Psoas muscle (tissue), 8 donors: ENCODE measurements at places on chromosomes 2 and 18. TPM values are rescaled to one million over a fixed set of nuclear protein-coding genes. Genes with fewer than 3 reads are reported as not detected.

GRCh38 chr18:40413160-40413559 lies 1541.9 kb upstream of the PIK3C3 start:
- no peaks in the 10 kb centered on the region for H3K27me3 ChIP-seq
- DNase-seq, result no peak
- H3K36me3 ChIP-seq, result no peaks in the 10 kb centered on the region
- no peak overlapping the region for H3K4me3 ChIP-seq
- no peak overlapping the region for H3K27ac ChIP-seq

MAP2 gene
- total RNA-seq, result 2.5 TPM

- DNase-seq, result no peak
- no peaks in the 10 kb centered on the region for H3K36me3 ChIP-seq
- H3K27me3 ChIP-seq, result no peaks in the 10 kb centered on the region
- H3K27ac ChIP-seq, result no peak overlapping the region
- H3K4me3 ChIP-seq, result no peak overlapping the region
Observed at GRCh38 chr2:188046437-188046836, 245.2 kb upstream of the GULP1 start.

MOB4 gene
- total RNA-seq, result 22.7 TPM

DNA sequence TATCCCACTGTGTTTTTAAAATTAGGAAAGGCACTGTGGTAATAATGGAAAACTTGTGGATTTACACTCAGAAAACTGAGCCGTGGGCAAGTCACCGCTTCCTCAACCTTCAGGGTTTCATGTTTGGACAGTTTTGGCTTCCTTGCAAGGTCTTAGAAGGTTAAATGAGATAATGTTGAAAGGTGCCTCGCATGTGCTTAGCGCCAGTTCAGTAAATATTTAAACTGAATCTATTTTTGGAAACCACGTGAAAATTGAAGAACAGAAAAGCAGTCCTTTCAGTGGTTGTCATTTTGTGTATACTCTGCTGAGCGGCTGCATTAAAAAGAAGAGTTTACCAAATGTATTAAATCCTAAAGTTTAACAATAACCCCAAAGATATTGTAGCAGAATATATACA lies 15.2 kb upstream of the AGAP1 start:
- no peak overlapping the region for H3K27ac ChIP-seq
- no peaks in the 10 kb centered on the region for H3K4me1 ChIP-seq
- no peaks in the 10 kb centered on the region for H3K27me3 ChIP-seq
- no peaks in the 10 kb centered on the region for H3K36me3 ChIP-seq
- no peak overlapping the region for H3K4me3 ChIP-seq

TTC39C gene
- 2.4 TPM for total RNA-seq

DNA sequence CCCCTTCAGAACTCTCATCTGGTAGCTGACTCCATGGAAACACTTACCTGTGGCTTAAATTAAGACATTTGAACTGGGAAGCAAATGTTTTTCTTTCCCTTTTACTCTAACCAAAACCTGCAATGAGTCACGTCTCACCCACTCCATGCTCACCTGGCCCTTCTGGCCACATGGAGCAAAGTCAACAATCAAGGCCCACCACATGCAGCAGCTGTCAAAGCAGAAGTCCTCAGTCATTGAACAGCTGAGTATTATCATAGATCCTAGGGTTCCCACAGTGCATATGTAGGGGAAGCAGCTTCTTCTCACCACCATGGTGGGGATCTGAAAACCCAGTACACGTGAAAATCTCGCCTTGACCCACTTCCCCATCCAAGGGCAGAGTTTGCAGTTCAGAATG lies 12.3 kb upstream of the MEP1B start:
- H3K4me3 ChIP-seq, result no peak overlapping the region
- H3K4me1 ChIP-seq, result no peaks in the 10 kb centered on the region

DNA sequence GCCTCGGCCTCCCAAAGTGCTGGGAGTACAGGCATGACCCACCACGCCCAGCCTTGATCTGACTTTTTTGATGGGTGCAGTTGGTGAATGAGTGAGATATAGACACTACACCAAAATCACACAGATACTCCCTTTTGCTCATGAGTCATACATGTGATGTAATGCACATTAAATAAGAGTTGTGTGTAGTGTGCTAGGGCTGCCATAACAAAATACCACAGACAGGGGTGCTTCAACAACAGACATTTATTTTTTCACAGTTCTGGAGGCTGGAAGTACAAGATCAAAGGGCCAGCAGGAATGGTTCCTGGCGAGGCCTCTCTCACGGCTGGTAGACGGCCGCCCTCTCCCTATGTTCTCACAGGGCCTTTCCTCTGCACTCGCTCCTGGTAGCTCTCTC lies 46.6 kb downstream of the GBX2 start:
- no peaks in the 10 kb centered on the region for H3K27me3 ChIP-seq
- H3K4me1 ChIP-seq, result no peaks in the 10 kb centered on the region
- H3K27ac ChIP-seq, result no peak overlapping the region
- peaks cover 28% of the 10 kb centered on the region for H3K36me3 ChIP-seq

ANKRD29 gene
- 0.57 TPM for total RNA-seq

DNA sequence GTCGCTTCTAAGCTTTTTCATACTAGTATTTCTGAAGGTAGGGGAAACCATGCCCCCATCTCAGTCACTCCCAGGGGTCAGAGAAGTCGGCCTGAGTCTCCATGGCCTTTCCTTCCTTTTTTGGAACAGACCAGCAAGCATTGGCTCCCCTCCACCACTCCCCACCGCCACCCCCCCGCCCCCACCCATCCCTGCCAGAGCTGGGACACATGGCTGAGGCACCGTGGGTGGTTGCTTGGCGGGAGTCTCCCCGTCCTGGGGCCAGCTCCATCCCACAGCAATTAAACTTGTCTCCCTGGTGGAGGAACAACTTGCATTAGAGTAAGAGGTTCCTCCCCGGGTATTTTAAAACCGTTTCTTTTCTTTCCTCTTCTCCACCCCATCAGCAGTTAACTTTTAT lies 100.8 kb upstream of the TFPI start:
- H3K4me3 ChIP-seq, result no peak overlapping the region
- no peaks in the 10 kb centered on the region for H3K27me3 ChIP-seq
- H3K36me3 ChIP-seq, result no peaks in the 10 kb centered on the region

- peak overlapping the region; percentile 87 for H3K27ac ChIP-seq
- H3K27me3 ChIP-seq, result no peaks in the 10 kb centered on the region
- no peaks in the 10 kb centered on the region for H3K36me3 ChIP-seq
- peak; percentile 17 for DNase-seq
Observed at GRCh38 chr2:55419233-55419678, 400 bp downstream of the CCDC88A start.

- H3K4me1 ChIP-seq, result peaks cover 31% of the 10 kb centered on the region
- DNase-seq, result peak; percentile 73
- peak overlapping the region; percentile 46 for H3K4me3 ChIP-seq
- H3K27me3 ChIP-seq, result no peaks in the 10 kb centered on the region
Observed at GRCh38 chr18:63236921-63237846, 82.4 kb downstream of the BCL2 start.

DNA sequence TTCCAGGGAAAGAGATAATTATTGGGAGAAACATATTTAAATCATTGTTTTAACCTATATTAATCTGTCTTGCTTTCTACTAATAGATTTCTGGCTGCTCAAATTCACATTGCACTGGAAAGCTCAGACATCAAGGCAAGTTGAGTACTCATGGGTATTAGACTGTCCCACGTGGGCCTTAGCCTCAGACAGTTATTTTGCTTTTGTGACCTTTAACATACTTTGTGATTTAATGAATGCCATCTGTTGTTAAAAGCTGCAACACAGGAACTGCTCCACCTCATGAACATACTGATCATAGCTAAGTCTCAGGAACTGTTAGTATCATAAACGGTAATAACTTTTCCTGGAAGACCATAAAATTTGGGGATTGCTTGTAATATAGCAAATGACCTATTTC lies 2.7 kb upstream of the LCT start:
- no peak overlapping the region for H3K27ac ChIP-seq
- no peaks in the 10 kb centered on the region for H3K36me3 ChIP-seq
- H3K27me3 ChIP-seq, result no peaks in the 10 kb centered on the region
- DNase-seq, result no peak
- peaks cover 13% of the 10 kb centered on the region for H3K4me1 ChIP-seq

- no peaks in the 10 kb centered on the region for H3K4me1 ChIP-seq
- no peaks in the 10 kb centered on the region for H3K36me3 ChIP-seq
- H3K27me3 ChIP-seq, result no peaks in the 10 kb centered on the region
- H3K27ac ChIP-seq, result no peak overlapping the region
- H3K4me3 ChIP-seq, result no peak overlapping the region
Observed at GRCh38 chr2:44314362-44314761, 39.1 kb downstream of the SLC3A1 start.

OBSL1 gene
- 53.4 TPM for total RNA-seq

LOXHD1 gene
- 0.12 TPM for total RNA-seq

DNA sequence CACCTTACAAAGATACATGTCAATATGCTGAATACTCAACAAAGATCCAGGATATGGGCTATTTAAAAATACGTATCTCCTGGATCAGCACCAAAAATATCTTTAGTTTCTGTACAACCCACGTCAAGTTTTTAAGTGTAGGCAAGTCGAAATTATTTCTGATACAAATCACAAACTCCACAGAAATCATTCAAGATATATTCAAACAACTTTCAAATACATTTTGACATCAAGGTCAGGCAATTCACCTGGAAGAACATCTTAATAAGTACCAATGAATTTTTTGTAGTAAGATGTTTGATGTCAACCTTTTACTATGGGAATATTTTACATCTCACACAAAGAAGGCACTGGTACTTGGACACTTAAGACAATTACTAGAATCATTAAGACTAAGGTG lies 86.2 kb downstream of the CUL3 start:
- H3K36me3 ChIP-seq, result peaks cover 97% of the 10 kb centered on the region
- no peak overlapping the region for H3K27ac ChIP-seq
- H3K4me1 ChIP-seq, result no peaks in the 10 kb centered on the region
- no peak overlapping the region for H3K4me3 ChIP-seq
- no peaks in the 10 kb centered on the region for H3K27me3 ChIP-seq

- H3K36me3 ChIP-seq, result no peaks in the 10 kb centered on the region
- H3K27me3 ChIP-seq, result peaks cover 2% of the 10 kb centered on the region
- H3K4me3 ChIP-seq, result no peak overlapping the region
- DNase-seq, result no peak
- H3K27ac ChIP-seq, result no peak overlapping the region
- H3K4me1 ChIP-seq, result no peaks in the 10 kb centered on the region
Observed at GRCh38 chr2:94956797-94957391, 68.6 kb upstream of the MAL start.

- no peak overlapping the region for H3K4me3 ChIP-seq
- H3K4me1 ChIP-seq, result no peaks in the 10 kb centered on the region
- no peaks in the 10 kb centered on the region for H3K36me3 ChIP-seq
- H3K27me3 ChIP-seq, result no peaks in the 10 kb centered on the region
Observed at GRCh38 chr2:191666226-191666625, 11.7 kb upstream of the NABP1 start.

DNA sequence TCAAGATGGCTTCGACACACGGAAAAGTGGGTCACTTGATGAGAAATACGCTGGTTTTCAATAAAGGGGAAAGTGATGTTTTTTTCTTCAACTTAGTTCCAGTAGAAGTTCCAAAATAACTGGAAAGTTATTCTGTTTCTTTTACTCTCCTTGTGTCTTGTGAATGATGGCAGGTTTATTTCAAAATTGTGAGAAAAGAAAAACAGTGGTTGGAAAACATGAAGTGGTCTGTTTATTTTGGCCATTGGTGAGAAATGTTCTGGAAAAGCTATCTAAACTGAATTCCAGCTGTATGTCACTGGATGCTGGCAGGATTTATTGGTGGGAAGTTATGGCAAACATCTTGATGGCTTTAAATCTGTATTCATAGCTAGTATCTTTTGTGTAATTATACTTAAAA lies 484.1 kb downstream of the DCC start:
- H3K4me1 ChIP-seq, result no peaks in the 10 kb centered on the region
- H3K27ac ChIP-seq, result no peak overlapping the region
- no peaks in the 10 kb centered on the region for H3K36me3 ChIP-seq

UGT1A3 gene
- total RNA-seq, result not detected

LRRTM4 gene
- total RNA-seq, result 0.32 TPM

DNA sequence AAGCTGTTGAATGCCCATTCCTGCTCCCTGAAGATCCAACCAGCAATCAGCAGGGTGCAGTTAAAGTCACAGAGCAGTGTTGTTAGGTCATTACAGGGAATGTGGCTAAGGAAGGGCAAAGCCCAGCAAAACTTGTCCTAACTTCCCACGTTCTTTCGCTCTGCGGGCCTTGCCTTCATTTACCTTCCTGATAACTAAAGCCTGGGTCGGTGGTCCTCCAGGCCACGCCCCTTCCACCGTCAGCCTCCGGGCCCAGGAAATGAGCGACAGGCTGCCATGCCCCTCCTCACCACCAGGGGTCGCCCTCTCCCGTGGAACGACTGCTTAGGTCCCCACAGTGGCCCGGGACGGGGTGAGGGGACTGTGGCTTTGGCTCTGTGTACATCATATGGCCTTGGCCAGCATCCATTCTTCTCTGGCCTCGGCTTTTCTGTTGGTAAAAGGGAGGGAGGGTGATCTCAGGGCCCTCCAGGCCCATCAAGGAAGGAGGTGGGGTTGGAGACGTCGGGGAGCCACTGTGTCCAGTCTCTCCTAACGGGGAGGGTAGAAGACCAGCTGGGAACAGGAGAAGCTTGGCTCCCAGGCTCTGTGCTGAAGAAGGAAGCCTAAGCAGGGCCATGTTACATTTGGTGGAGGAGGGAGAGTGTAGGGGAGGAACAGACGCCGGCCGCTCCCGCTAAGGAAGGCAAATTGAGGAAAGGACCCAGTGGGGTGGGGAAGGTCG lies 2.2 kb downstream of the SH2D6 start:
- peak; percentile 94 for DNase-seq
- H3K27me3 ChIP-seq, result no peaks in the 10 kb centered on the region
- H3K4me3 ChIP-seq, result peak overlapping the region; percentile 29
- no peaks in the 10 kb centered on the region for H3K36me3 ChIP-seq
- H3K4me1 ChIP-seq, result peaks cover 14% of the 10 kb centered on the region

SLC8A1 gene
- 3.7 TPM for total RNA-seq

GRCh38 chr2:177264209-177264692 lies 276 bp downstream of the NFE2L2 start:
- H3K27ac ChIP-seq, result peak overlapping the region; percentile 99
- H3K36me3 ChIP-seq, result no peaks in the 10 kb centered on the region
- peak overlapping the region; percentile 86 for H3K4me3 ChIP-seq

- H3K27ac ChIP-seq, result no peak overlapping the region
- DNase-seq, result no peak
- peaks cover 14% of the 10 kb centered on the region for H3K36me3 ChIP-seq
- H3K27me3 ChIP-seq, result peaks cover 18% of the 10 kb centered on the region
- H3K4me3 ChIP-seq, result no peak overlapping the region
- no peaks in the 10 kb centered on the region for H3K4me1 ChIP-seq
Observed at GRCh38 chr2:1652034-1652790, 92.1 kb downstream of the PXDN start.

- peak overlapping the region; percentile 53 for H3K4me3 ChIP-seq
- H3K4me1 ChIP-seq, result peaks cover 24% of the 10 kb centered on the region
- peak; percentile 78 for DNase-seq
Observed at GRCh38 chr2:25276569-25277465, 64.9 kb downstream of the DNMT3A start.

UGT1A5 gene
- total RNA-seq, result not detected

THSD7B gene
- 0.20 TPM for total RNA-seq
